ENCODE measurements at places on chromosomes 13 and 19. TPM values are rescaled to one million over a fixed set of nuclear protein-coding genes. Genes with fewer than 3 reads are reported as not detected.

GRCh38 chr19:44943801-44944249 lies 1.8 kb downstream of the APOC4 start:
- no peak for DNase-seq

- DNase-seq: no peak
These were observed 17.9 kb upstream of the FBL start for GRCh38 chr19:39864118-39864517.

- DNase-seq: no peak
These were observed 75.5 kb downstream of the OLFM4 start for GRCh38 chr13:53104136-53104535.

DNA sequence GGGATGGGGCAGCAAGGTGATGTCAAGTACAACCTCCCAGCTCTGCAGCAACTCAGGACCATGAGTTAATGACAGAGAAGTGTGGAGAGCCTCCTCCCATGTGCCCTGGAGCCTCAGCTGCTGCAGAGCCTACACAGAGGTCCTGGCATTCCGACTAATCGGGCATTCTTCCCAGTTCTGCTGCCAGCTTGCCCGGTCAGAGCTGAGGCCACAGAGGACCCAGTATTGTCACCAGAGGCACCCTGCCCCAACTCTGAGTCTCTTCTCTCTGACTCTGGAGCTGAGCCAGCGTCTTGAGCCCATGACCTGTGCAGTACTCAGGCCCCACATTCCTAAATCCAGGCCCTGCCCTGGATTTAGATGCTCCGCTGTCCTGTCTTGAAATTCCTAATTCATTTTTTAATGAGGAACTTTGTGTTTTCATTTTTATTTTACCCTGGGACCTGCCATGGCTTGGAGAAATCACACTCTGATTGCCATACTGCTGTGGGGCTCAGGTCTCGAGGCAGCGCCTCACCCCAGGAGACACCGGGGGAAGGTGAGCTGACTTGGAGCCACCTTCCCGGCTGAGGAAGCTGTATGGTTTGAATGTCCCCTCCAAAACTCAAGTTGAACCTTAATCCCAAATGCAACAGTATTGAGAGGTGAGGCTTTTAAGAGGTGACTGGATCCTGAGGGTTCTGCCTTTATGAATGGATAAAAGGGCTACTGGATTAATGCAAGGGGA lies 144.9 kb upstream of the ZNF507 start:
- DNase-seq: no peak

DNA sequence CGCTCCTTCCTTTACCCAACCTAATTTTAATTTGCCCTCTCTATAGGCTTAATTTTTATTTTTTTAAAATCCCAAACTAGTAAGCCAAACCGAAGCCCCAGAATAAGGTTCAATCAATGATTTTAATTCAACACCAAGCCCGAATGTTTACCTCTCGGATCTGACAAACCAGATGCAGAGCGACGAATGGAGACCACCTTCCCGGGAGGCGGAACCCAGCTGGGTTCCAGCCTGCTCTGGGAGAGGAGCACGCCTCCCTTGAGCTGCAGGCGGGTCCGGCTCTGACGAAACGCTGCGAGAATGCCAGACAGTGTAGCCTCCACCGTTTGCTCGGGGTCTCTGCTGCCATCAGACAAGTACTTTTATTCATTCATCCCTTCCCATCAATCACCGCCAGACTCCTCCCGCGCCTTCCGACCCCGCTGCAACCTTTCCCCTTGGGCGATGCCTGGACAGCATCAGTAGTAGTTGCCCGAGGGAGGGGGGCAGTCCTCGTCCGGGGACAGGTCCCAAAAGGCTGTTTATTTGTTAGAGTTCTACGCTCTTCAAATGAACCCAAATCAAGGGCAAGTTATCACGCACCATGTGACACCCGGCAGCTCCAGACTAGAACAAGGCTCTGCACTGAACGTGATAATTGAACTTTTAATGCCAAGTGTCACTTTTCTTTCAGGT lies 752 bp upstream of the EDNRB start:
- DNase-seq: no peak

DNA sequence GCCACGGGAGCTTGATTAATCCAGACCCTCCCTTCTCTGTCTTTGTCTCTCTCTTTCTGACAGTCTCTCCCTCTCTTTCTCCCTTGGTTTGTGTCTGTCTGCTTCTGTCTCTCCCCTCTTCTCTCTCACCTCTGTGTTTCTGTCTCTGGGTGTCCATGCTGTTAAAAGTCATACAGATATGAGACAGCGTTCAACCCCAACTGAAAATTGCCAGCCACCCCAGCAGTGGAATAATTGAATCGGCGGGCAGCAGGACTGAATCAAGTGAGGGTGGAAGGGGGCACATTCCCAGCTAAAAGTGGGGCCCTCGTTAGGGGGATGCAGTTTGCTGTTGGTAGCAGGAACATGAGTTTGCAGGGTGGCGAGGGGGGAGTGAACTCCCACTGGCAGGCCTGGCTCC lies 43.7 kb downstream of the TINCR start:
- no peak for DNase-seq

DNA sequence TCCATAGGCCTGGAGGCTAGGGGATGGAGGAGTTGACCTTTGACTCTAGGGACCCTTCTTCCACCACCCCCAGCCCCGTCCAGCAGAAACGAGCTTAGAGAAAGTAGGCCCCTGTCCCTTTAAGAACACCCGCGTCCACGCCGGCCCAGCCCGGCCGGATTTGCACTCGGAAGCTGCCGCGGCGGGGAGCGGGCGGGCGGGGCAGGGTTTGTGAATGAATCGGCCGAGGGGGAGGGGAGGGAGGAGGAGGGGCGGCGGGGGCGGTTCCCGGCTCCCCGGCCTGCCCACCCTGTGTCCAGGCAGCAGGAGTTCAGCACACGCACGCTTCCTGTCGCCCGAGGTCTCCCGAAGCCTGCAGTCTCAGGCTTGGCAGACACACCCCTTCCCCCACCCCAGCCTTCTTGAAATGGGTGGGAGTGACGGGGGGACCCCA lies 1.5 kb downstream of the UNC13A start:
- DNase-seq: no peak

- no peak for DNase-seq
These were observed 18.9 kb downstream of the ATP11A start for GRCh38 chr13:112708560-112709240.

DNA sequence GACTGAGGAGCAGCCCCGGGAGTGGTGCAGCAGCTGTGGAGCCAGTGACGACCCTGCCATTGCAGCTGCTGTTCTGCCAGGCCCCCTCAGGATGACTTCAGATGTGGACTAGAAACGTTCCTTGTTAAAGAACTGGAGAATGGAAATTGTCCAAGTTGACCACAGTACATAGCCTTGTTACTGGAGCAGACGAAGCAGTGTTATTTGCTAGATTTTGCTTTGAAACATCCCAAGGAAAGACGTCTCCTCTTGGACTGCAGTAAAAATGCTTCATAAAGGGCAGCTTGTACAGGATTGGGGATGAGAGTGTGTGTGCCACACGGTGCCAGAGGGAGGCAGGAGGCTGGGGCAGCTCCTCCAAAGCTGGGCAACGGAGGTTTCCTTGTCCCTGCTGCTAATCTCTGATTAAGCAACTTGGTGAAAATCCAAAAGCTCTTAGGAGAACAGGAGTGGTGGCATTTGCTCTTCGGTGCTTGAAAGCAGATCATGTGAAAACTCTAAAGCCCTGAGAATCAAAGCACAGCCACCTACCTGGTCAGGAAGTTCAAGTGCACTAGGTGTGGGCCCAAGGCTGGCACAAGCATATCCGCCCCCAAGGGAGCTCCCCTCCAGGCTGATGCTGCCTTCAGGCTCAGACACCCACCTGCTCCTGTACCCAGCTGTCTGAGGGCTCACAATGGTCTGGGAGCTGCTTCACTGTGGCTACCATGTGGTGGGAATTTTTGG lies 34.5 kb downstream of the SHISA2 start:
- no peak for DNase-seq

DNA sequence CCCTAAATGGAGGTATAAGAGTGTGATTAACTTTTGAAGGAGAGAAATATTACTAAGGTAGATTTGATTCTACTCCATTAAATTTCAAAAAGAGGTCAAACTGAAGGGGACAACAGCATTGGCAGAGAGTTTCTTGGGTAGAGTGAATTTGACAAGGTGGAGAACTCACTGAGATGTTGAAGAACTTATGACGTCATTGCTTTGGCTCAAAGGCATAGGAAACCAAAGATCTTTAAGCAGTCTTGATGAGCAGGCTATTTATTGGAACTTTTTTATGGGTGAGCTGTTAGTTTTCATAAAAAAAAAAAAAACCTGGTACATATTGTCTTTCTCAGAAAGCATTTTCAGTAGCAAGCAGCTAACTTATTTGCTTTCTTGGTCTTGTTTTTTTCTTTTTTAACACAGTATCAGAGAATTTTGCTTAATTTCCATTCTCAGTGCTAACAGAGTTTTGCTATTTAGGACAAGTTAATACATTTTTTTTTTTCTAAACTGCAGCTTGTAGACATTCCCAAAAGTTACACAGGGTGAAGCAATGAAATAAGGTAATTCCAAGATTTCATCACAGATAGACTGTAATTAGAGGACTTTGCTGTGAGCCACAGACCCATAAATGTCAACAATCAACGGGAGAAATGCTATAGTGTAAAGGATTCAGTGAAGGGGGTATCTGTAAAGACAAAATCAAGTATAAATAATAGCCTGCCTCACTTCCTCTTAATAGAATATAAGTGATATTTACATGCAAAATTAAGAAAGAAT lies 412.2 kb upstream of the KLHL1 start:
- DNase-seq: no peak

DNA sequence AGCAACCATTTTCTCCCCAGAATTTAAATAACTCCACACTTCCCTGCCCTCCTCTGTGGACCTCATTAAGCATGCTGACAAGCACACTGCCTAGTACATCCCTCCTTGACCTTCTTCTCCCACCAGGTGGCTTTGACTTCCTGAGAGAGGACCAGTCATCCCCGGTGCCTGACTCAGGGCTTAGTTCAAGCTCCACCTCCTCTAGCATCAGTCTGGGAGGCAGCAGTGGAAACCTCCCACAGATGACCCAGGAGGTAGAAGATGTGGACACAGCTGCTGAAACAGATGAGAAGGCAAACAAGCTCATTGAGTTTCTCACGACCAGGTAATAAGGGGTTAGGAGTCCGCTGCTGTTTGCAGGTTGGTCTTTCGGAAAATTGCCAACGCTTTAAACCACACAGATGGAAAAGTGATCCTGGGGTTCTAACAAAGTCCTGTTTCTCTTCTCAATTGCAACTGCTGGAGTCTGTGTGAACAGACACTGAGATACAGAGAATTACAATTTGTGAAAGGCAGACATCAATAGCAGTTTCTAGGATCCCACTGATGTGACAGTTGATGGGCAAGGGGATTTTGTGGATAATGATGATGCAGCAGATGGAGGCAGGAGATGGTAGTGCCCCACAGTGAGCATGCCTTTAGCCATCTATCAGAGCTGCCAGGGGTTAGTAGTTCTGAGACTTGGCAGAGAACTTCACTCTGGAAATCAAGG lies 86.7 kb downstream of the ZAR1L start:
- DNase-seq: no peak

DNA sequence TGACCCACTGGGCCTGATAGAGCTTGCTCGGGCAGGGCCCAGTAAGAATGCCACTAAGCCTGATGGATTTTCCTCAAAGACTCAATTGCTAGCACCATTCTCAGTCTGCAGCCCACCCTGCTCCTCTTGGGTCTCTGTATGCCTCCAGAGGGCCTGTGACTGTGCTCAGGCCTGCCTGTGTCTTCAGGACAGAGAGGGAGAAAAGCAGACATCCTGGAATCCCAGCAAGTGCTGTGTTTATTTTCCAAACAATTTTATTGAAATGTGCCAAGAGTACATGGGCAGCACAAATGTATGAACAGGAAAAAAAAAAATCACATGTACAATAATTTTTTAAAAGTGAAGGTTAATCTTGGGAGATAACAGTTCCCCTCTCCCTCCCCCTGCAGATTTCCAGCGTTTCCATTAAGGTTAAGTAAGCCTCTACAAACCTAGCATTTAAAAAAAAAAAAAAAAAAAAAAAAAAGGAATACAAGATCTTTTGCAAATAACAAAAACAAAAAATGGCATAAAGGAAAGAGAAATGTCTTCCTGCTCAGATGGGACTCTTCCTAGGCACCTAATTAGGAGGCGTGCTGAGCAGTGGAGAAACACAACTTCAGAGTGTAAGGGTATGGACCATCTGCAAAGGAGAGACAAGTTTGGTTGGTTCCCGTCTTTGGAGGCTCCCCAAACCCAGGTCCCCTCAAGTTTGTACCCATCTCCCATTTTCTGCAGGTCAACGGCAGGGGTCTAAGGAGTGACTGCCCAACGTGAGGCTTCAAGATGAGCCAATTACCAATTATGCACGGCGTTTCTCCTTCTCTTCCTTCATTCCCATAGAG lies 4.8 kb upstream of the ECH1 start:
- no peak for DNase-seq

- no peak for DNase-seq
These were observed 24.4 kb upstream of the OR7C2 start for GRCh38 chr19:14916848-14917247.

DNA sequence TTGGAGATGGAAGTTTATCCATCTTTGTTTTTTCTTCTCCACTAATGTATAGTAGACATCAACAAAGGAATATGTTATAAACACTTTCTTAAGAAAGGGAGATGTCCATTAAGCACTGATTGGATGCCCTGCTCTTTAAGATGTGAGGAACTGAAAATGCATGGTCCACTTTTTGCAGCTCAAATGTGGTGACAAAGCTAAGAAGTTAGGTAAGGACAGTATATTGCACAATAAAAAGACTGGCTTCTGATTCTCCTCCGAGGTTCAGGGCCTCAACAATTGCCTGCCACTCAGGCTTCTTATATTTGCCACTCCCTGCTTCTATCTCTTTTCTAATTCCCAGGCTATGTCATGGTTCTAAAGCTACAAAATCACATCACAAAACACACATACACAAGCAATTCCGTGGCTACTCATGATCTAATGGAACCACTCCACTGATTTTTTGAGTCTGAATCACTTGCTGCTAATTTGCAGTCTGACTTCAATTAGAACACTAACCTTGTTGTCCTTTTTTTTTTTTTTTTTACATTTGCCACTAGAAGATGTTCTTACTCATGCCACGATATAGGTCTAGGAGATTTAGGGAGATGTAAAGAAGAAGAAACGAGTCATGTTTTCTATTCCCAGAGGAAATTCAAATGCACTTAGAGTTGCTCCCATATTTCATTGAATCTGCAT lies 29.6 kb upstream of the TNFSF11 start:
- no peak for DNase-seq

DNA sequence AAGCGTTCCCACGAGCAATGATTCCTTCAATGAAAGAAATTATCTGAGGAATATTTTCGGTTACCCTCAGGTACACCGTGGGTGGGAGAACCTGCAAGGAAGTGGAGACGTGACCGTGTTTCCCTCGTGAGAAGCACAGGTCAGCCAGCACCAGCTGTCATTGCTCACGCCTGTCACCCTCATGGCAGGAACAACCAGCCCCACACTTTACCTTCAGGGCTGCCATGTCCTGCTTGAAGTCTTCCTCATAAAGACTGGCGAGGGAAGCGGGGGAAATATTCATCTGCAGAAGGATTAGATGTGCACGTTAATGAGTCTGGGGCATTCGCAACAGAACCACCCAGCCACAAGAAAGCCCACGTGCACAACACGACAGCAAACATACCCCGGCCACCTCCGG lies 18.2 kb downstream of the CARS2 start:
- DNase-seq: no peak

- no peak for DNase-seq
These were observed 62.0 kb upstream of the C1QTNF9B start for GRCh38 chr13:23959231-23959862.

FOSB gene
- 10.2 TPM for total RNA-seq

PPM1N gene
- total RNA-seq: 3.1 TPM

SLC6A16 gene
- total RNA-seq: 2.2 TPM

VSIG10L gene
- 10.4 TPM for total RNA-seq

SCEL gene
- not detected for total RNA-seq

ARHGEF7 gene
- 76.0 TPM for total RNA-seq

ZNF865 gene
- 13.5 TPM for total RNA-seq

ZNF837 gene
- total RNA-seq: 1.5 TPM

NTF4 gene
- total RNA-seq: not detected

DIRAS1 gene
- total RNA-seq: 0.28 TPM

All from activated T-helper 2 cell treated with anti-CD3 and anti-CD28 coated beads, Interferon-gamma antibody, Interleukin-2, Interleukin-4, amounts not matched to agents 10 μg/mL and 5 μg/mL and 100 μg/mL, durations not matched to agents 14 hours and 24 hours and 36 hours (primary cell).